CD4-positive, alpha-beta T cell treated with Interleukin-17A for 4 hours (primary cell): ENCODE measurements at places on chromosomes 3 and 15.

GRCh38 chr3:168205451-168205850 is 109.7 kb upstream of the GOLIM4 start:
- DNase-seq = no peak

GRCh38 chr15:92971713-92972112 is 71.6 kb downstream of the CHD2 start:
- DNase-seq = no peak

- DNase-seq = no peak
Measured at GRCh38 chr3:48747015-48747615, 30.1 kb upstream of the IP6K2 start.

- peak; percentile 96 for DNase-seq
Measured at GRCh38 chr3:128993461-128994172, at the start of gene CFAP92. CFAP92 (minus strand) TSS chr3:128994076; CDS start chr3:128993304, 772 bp downstream.

DNA sequence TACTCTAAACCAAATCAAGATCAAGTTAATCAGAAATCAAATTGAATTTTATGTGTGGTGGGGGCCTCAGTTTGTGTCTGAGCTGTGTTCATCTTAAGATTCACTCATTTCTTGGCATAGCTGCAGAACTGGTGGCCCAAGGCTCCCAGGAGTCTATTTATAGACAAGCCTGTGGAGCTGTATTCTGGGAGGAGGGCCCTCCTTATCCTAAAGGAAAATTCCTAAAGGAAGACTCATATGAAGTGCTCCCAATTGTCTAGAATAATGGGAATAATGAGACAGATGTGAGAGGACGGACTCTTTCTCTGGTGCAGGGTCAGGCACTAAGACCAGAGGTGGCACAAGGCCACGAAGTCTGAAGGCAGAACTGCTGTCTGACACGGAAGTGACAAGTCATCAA is 38.9 kb downstream of the C3orf85 start:
- DNase-seq = no peak

- DNase-seq = no peak
Measured at GRCh38 chr15:86615411-86615810, 535.7 kb downstream of the AGBL1 start.

GRCh38 chr3:43142472-43142871 is 36.6 kb upstream of the POMGNT2 start:
- DNase-seq = no peak

- no peak for DNase-seq
Measured at GRCh38 chr3:61442696-61443095, 118.7 kb upstream of the PTPRG start.

DNA sequence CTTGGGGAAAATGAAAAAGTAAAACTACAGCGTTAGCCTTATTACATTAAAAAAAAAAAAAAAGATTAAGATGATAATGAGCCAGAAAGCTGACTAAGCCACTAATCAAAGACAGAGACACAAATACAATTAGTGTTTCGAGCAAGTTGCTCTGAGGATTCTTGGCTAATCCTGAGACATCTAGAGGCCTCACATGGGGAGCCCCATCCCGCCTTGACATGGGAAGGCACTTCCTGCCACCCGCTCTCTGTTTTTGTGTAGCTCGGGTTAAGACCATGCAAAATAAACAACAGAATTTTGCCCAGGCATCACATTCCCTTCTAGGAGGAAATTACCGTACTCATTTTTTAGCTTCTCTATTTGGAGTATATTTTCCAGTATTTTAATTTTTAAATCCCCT is 15.3 kb downstream of the HESX1 start:
- no peak for DNase-seq

DNA sequence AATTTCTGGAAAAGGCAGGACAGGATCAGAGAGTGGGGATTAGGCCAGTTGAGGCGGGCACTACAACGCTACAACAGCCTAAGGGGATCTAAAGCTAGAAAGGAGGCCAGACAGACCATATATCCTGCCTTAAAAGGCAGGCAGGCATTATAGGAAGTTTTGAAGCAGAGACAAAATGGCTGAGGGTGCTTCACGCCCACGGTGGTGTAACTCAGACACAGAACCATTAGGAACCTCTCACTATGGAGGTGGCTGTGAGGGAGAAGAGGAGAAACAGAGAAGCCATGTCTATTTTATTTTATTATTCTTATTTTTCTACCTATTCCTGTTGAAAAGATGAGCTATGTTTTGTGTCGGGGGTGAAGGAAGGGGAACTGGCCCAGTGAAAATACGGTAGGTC is 2.1 kb upstream of the USP4 start:
- no peak for DNase-seq

- DNase-seq = no peak
Measured at GRCh38 chr15:73264881-73265280, 103.9 kb downstream of the HCN4 start.

GRCh38 chr3:9098716-9099675 is 135.7 kb upstream of the RAD18 start:
- DNase-seq = no peak

- no peak for DNase-seq
Measured at GRCh38 chr15:76032046-76032445, 19.8 kb upstream of the NRG4 start.

GRCh38 chr15:93200837-93201226 is 111.8 kb upstream of the RGMA start:
- DNase-seq = no peak

GRCh38 chr3:85572978-85573377 is 614.2 kb downstream of the CADM2 start:
- no peak for DNase-seq

DNA sequence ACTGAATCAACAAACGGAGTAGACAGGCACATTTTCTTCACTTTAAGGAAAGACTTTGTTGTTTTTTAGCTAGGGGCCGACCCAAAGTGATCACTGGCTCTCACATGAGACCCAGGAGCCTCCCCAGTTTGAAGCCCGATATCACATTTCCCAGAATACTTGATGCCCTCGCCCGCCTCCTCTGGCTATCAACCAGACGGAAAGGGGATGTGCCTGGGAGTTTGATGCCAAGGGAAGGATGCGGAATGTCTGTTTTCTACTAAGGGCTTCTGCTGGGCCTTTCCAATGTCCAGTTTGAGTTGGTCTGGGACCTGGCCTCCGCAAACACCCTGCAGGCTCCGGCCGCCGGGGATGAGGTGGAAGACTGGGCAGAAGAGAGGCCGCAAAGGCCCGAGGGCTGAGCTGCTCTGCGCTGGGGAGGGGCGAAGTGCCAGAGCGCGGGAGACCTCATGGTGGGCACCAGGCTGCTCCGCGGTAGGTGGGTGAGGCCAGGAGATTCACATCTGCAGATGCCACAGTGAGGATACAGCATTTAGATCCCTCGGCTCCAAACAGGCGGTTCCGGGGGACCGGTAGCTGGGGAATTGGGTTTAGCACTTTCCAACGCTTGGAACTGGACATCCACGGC is 491 bp upstream of the ZNF774 start:
- no peak for DNase-seq

- DNase-seq = no peak
Measured at GRCh38 chr15:57477736-57478522, 101.6 kb downstream of the CGNL1 start.

DNA sequence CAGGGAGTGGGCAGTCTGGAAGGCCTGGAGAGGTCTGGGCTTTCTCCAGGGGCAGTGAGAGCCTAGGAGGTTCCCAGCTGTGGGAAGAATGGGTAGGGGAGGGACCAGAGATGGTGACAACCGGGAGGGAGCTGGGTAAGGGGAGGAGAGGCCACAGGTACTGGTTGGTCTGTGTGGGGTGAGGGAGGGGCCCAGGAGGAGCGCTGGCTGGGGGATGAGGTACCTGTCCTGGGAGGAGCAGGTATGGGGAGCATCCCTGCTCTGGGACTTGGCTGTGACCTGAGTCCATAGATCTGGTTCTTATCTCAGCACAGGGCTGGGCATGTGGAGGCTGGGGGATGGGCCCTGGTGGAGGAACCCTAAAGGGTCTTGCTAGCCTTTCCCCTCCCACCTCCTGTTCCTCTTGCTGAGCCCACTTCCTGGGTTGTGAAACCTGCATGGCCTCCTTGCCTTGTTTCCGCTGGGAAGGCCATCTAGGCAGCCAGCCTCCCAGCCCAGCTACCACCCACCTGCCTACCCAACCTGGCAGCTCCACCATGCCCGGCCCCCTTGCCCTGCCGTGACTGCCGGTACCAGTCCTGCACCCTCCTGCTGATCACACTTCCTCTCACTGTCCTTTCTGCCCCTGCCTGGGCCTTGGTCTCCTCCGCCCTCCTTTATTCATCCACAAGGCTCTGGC is 11.0 kb downstream of the PRKCD start:
- no peak for DNase-seq

- DNase-seq = no peak
Measured at GRCh38 chr15:35000511-35000910, 12.4 kb upstream of the ZNF770 start.

- DNase-seq = no peak
Measured at GRCh38 chr15:94233441-94233840, 2.1 kb downstream of the MCTP2 start.

GRCh38 chr3:41041462-41041861 is 157.8 kb upstream of the CTNNB1 start:
- no peak for DNase-seq

GRCh38 chr3:189586941-189587663 is 44.1 kb upstream of the TP63 start:
- DNase-seq = no peak

GRCh38 chr3:155169197-155169596 is 89.1 kb downstream of the MME start:
- no peak for DNase-seq

DNA sequence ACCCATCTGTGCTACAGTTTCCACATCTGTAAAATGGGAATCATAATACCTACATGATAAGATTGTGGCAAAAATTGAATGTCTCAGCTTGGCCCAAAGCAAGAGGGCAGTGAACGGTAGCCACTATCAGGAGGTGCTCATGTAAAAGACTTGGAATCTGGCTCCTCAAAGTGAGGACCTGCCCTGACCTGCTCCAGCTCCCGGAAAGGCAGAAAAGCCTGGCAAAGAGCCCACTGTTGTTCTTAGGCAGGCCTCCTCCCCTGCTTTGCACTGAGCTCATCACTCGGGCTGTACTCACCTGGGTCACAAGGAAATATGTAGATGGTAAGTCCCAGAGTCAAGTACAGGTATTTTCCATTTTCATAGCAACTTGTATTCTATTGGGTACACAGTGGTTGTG is 250.7 kb upstream of the TBL1XR1 start:
- DNase-seq = no peak

- DNase-seq = no peak
Measured at GRCh38 chr15:51374131-51374530, 32.7 kb downstream of the GLDN start.

- no peak for DNase-seq
Measured at GRCh38 chr3:45860481-45860880, 18.6 kb upstream of the LZTFL1 start.

DNA sequence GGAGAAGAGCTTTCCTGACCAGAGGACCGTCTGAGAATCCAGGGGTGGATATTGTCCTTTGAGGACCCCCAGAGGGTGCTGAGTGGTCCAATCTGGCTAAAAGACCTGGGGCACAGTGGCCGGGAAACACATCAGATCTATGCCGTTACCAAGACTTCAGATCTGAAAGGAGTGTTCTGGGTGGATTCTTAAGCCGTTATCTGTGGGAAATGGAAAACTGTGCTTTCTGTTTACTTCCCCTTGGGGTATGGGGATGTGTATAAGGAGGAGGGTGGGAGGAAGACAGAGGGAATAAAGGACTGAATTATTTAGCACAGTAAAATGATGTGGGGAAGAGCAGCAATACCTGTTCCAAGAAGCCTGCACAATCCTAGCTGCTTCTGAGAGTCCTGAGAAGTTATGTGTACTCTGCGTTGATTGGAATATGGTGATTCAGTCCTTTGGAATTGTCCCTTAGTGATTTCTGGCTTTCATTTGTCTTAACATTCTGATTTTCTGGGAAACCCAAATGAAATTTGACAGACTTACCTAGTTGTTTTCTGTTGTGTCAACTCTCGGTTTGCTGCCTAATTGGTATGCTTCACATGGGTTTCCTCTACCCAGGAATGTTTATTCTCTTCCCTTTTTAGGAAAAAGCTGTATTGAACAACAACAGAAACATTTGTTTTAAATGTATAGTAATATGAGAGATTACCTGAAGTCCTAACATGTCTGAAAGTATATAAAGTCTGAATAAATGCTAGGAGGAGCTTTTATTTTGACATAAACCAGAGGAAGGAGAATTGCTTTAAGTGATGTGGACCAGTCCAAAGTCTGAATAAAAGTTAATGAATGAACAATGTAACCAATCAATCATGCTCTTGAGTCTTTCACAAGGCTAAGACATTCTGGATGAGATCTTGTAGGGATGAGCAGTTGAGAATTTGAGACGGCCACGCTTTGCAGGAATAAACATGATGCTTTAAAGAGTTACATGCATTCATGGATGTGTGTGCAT is 427.1 kb upstream of the C2CD4B start:
- no peak for DNase-seq

GRCh38 chr3:64303401-64303800 is 78.1 kb upstream of the PRICKLE2 start:
- DNase-seq = no peak

GRCh38 chr3:120416868-120417267 is 33.9 kb downstream of the FSTL1 start:
- peak; percentile 4 for DNase-seq

DNA sequence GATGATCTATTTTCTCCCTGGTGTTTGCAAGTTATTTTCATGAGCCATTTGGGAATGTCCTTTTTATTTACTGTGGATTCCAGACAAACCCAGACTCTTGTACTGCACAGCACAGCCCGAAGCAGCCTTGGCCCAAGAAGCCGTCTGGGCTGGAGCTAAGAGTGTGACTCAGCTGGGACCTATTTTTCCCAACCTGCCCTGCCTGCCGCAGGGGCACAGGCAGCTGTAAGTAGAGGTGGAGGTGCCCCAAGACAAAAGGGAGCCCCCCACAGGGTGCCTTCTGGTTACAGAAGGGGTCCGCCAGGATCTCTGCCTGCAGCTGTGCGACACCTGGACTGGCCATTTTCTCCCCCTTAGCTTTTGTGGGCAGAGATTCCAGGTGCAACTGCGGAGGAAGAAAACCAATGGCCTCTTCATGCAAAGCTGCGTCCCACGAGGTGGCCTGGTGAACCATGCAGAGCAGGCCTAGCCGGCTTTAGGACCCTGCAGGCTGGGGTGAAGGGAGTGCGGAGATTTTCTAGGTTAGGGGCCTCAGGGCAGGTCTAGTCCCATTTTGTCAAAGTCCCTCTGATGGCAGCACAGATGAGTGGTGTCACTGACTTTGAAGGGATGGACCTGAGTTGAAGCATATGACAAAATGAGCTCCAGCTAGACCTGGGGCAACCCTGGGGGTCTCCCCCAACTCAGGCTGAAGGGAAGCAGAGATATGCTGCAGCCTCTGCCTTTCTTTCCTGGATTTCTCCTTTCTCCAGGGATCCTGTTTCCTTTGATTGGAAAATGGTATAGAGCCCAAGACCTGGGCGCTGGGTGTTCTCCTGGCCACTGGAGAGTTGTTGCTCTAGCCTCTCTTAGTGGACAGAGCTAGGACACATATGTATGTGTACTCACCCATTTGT is 131.2 kb downstream of the KLF13 start:
- DNase-seq = no peak
